Spinal cord (tissue), 10 donors: ENCODE measurements at places on chromosomes 1 and 21. TPM values are rescaled to one million over a fixed set of nuclear protein-coding genes. Genes with fewer than 3 reads are reported as not detected.
A peak's percentile ranks its signal among the peaks of the same experiment; 100 is the strongest.

DNA sequence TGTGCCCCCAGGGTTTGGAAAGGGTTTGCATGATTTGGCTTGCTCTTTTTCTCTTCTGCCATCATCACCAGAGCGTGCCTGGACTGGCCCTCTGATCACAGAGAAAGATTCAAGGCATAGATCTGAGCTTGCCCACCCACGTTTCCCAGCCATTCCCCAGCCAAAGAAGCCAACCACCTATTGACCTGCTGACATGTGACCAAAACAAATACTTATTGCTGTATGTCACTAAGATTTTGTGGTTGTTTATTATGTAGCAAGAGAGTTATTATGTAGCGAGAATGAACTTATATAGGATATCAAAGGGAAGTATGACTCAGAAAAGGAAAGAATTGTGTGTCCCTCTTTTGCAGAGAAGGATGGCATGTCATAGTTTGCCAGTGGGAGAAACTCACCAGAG, 59.9 kb downstream of the UBE2U start:
- no peak for DNase-seq

- DNase-seq = peak; percentile 0
Observed at GRCh38 chr1:149845416-149845815, 54.0 kb upstream of the BOLA1 start.

- DNase-seq = no peak
Observed at GRCh38 chr21:44589586-44590305, 2.6 kb downstream of the KRTAP10-6 start.

GRCh38 chr1:231322880-231323530, 14.6 kb downstream of the EXOC8 start:
- DNase-seq = no peak

DNA sequence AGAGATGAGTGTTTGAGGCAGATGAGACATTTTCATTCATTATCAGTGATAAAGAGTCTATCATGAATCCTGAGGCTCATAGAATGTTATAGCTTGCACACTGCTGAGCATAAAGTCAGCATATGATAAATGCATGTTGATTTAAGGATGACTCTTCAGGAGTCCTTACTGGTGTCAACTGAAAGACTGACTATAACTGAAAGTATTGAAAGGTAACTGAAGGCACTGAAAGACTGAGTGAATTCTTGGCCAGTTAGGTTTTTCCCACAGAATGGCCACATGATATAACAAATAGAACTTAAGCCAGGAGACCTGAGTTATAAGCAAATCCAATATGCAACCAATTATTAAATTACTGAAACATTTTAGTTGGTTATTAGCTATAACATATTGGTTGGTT, 69.0 kb upstream of the HSD17B7 start:
- no peak for DNase-seq

DNA sequence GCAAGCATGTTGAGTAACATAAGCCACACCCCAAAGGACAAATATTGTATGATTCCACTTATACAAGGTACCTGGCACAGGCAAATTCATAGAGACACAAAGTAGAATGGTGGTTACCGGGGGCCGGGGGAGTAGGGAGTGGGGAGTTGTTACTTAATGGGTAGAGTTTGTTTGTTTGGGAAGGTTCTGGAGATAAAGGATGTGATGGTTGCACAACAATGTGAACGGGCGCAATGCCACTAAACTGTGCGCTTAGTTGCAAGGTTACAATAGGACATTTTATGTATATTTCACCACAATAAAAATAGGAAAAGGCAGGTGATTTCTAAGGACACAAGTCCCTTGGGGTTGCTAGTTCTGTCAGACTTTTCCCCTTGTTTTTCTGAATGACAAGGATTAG, 516.6 kb downstream of the KIF26B start:
- DNase-seq = no peak

DNA sequence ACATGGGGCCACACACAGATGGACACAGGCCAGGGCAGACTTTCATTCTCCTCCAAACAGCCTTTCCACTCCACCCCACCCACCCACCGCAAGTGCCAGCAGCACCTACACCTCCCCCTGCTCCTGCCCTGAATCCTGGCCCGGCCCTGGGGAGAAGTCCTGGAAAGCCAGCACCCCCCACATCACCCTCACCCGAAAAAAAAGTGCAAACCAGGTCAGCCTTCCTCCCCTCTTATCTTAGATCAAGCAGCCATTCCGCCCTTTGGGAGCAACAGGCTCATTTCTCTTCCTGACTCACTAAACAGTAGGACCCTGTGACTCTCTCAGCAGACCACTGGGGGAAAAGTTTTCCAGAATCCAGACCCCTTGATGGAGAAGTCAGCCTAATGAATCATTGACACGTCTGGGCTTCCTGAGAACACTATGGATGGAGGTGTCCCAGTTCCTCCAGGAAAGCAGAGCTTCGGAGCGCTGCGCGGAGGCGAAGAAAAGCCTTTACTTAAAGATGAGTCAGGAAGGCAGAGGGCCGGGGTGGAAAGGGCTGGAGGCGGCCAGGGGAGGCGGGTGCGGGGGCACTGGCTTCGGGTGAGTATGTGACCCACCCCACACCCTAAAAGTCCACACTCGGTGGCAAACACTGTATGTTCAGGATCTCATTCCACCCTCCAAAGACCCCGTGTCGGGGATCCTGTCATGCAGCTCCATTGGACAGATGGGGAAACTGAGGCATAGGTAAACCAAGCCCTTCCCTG, 588.7 kb downstream of the MATN1 start:
- DNase-seq = no peak

DNA sequence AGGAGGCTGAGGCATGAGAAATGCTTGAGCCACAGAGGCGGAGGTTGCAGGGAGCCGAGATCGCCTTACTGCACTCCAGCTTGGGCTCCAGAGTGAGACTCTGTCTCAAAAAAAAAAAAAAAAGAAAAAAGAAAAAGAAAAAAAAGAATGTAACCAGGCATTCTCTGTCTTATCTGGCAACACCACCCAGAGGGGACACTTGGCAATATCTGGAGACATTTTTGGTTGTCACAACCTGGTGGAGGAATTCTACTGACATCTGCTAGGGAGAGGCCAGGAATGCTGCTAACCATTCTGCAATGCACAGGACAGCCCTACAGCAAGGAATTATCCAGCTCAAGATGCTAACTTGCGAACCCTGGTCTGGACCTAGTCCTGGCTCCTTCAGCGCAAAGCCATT, 2.3 kb upstream of the CNR2 start:
- DNase-seq = no peak

- DNase-seq = no peak
Observed at GRCh38 chr1:31912839-31913239, 25.3 kb downstream of the PTP4A2 start.

- no peak for DNase-seq
Observed at GRCh38 chr1:5748286-5749225, 243.7 kb downstream of the NPHP4 start.

DNA sequence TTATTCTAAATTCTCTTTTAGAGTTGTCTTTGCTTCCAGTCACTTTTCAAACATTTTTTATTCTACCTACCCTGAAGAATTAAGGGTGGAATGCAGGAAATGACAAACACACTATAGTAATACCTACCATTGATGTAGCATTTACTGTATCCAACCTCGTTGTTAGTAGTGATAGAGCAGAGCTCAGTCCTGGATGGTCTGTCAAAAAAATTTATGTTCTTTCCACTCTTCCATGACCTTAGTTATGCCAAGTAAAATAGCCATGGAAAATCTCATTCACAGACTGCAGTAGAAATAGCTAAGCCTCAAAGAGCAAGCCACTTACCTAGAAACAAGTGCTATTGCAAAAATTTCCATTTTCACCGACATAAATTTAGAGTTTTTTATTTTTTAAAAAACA, 74.6 kb downstream of the CRB1 start:
- no peak for DNase-seq

- DNase-seq = no peak
Observed at GRCh38 chr1:43306688-43307457, 6.1 kb downstream of the TIE1 start.

DNA sequence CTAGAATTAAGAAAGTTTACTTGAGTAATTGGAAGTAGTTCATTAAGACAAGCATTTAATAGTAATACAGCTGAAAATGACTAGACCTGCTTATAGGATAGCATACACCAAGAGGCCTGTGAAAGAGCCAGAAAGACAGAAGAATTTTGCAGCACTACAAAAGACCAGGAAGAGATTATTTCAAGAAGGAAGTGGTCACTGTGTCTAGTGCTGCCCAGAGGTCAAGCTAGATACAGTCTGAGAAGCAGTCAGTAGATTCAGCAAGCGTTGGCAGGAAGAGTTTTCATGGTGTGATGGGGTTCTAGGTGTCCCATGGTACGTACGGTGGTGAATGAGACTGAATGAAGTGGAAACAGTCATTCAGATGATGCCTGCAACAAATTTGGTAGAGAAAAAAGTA, 31.5 kb downstream of the RGS8 start:
- no peak for DNase-seq

GRCh38 chr1:86151427-86151826, 5.1 kb downstream of the COL24A1 start:
- no peak for DNase-seq

- DNase-seq = no peak
Observed at GRCh38 chr1:221972276-221973235, 230.7 kb upstream of the DUSP10 start.

GRCh38 chr1:169680377-169681019, 30.9 kb downstream of the SELL start:
- DNase-seq = no peak

- no peak for DNase-seq
Observed at GRCh38 chr1:21882721-21883415, 54.2 kb downstream of the HSPG2 start.

- no peak for DNase-seq
Observed at GRCh38 chr1:174398246-174398645, 49.5 kb upstream of the GPR52 start.

DNA sequence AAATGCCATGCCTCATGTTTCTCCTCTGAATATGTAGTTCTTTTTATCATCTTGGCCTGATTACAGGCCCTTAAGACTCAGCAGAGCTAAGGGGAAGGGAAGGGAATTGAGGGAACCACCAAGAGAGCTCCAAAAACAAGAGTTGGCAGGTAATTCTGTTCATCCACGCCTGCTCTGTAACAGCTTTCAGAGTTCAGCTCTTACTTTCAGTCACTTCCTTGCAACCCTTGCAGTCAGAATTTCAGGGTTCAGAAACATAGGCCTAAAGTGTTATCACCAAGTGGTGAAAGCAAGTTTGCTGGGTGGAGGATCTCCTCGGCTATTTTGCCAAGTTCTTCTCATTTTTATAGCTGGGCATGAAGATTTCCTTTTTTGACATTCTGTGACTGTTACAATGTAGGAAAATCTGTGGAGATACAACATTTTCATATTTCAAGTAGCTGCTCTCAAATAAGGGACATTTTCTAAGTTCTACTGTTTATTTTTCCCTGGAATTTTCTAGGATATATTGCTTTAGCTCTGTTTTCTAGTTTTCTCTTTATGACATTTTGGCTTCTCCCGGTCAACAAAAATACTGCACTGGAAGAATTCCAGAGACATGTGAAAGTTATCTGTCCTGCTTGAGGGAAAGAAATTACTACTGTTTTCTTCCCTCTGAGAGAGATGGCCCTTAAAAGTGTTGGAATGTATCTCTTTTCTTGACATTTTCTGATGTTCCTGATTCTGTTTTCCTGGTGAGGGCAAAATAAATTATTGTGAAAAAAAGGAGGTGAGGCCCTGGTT, 251.8 kb upstream of the ST6GALNAC5 start:
- no peak for DNase-seq

- peak; percentile 20 for DNase-seq
Observed at GRCh38 chr21:46666941-46667740, 31.7 kb downstream of the PRMT2 start.

GRCh38 chr1:18903291-18903756, 969 bp upstream of the ALDH4A1 start:
- DNase-seq = no peak

- no peak for DNase-seq
Observed at GRCh38 chr1:165109013-165109412, 247.5 kb downstream of the LMX1A start.

DNA sequence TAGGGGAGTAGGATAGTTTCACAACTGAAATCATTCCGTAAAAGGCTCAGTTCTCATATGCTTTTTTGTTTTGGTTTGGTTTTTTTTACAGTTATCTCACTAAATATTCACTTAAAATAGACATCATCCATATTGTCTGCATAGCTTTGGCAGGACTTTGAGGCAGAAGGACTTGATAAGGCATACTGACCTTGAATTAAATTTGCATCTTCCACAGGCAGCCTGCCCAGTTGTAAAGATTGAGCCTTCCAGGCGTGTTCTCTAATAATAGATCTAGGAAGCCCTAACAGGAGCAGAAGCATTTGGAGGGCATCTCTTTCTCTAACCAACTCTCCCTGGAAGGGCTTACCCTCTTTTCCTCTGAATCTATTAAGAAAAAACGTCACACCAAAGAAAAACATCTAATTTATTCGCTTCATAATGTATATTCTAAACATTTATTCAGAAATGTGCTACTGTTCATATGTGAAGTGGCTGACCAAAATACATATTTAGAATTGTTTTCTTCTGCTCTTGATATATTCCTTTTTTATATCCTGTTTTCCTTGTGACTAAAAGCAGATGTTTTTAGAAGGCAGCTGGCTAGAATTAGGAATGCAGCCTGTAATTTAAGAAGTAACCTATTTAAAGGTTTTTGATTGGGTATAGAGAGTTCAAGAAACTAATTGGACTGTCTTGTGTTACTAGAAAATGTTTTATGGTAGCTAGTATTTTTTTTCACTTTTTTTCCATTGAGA, 20.2 kb downstream of the DESI2 start:
- DNase-seq = no peak

Gene SELENOF
- total RNA-seq = 232 TPM

Gene LHX8
- not detected for total RNA-seq

Gene KPRP
- total RNA-seq = not detected

Gene KCNJ6
- 5.2 TPM for total RNA-seq

Gene ANGPTL3
- total RNA-seq = not detected

Gene FCER1G
- 18.5 TPM for total RNA-seq

Gene SERBP1
- 162 TPM for total RNA-seq

Gene RNF220
- 43.0 TPM for total RNA-seq

Gene TNNI3K
- 4.1 TPM for total RNA-seq

Gene LCE1C
- total RNA-seq = not detected

Gene TADA1
- 21.3 TPM for total RNA-seq

Gene PLD5
- total RNA-seq = 11.5 TPM

Gene TMIGD3
- 2.4 TPM for total RNA-seq

Gene ITGB3BP
- total RNA-seq = 32.2 TPM

Gene CD101
- total RNA-seq = 1.4 TPM

Gene PLOD1
- 47.7 TPM for total RNA-seq
